B cell (primary cell): ENCODE measurements at places on chromosomes 2 and 18. TPM values are rescaled to one million over a fixed set of nuclear protein-coding genes. Genes with fewer than 3 reads are reported as not detected.

Gene CXCR4
- total RNA-seq: 2,047 and 2,119 TPM in 2 replicates

Gene ACMSD
- total RNA-seq: not detected in 2 replicates

Gene GALNT3
- total RNA-seq: 15.9 and 17.1 TPM in 2 replicates

Gene IGFBP2
- total RNA-seq: not detected in 2 replicates

Gene FBXO41
- 23.7 and 25.2 TPM in 2 replicates for total RNA-seq

Gene EVX2
- total RNA-seq: not detected in 2 replicates

Gene AQP12B
- not detected in 2 replicates for total RNA-seq

Gene COL4A3
- 43.9 and 45.9 TPM in 2 replicates for total RNA-seq
